ENCODE measurements at places on chromosomes 4 and X.

DNA sequence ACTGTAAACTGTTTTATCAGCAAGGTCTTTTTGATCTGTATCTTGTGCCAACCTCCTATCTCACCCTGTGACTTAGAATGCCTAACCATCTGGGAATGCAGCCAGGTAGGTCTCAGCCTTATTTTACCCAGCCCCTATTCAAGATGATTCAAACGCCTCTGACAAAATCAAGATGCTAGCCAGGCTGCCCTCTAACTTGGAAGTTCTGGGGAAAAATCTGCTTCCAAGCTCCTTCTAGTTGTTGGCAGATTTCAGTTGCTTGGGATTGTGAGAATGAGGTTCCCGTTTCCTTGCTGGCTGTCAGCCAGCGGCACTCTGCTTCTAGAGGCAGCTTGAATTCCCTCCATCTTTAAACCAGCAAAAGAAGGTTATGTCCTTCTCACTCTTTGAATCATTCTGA lies 34.7 kb downstream of the LUZP4 start:
- DNase-seq: no peak

GRCh38 chr4:106201373-106201772 lies 114.6 kb downstream of the TBCK start:
- no peak for DNase-seq

GRCh38 chr4:182556580-182556979 lies 313.4 kb downstream of the TENM3 start:
- no peak for DNase-seq

DNA sequence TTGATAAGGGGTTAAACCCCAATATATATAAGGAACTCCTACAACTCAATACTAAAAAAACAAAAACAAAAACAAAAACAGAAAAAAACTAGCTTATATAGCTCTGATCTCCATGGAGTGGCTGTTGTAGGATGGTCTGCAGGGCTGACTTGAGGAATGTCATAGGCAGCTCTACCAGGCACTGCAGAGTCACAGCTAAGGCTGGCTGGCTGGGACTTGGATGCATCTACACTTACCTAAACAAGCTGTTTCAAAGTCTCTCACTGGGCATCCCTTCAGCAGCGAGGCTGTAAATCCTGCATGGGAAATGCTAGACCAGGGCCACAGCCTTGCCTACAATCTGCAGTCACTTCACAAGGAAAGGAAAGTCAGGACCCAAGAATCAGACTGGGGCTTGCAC lies 61.3 kb downstream of the HOPX start:
- no peak for DNase-seq

DNA sequence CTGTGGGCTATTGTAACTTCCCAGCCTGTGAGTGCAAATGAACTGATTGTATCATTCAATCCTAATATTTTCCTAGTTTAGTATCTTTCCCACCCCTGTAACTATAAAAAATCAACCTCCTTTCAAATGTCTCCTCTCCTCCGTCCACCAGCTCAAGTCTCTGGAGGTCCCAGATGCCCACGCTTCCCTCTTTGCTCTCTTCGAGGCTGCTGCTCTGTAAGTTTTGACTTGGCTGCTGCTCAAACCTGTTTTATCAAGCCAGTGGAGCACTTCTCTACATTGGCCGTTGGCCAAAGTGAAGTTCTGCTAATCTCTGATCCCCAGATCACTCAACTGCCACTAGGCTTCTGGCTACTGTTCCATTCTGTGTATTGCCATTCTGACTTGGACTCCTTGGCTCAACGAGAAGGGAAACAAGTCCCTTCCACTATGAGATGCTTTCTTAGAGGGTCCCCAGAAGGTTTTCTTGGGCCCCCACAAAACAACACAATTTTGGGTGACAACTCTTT lies 60.7 kb upstream of the RAPGEF2 start:
- no peak for DNase-seq

DNA sequence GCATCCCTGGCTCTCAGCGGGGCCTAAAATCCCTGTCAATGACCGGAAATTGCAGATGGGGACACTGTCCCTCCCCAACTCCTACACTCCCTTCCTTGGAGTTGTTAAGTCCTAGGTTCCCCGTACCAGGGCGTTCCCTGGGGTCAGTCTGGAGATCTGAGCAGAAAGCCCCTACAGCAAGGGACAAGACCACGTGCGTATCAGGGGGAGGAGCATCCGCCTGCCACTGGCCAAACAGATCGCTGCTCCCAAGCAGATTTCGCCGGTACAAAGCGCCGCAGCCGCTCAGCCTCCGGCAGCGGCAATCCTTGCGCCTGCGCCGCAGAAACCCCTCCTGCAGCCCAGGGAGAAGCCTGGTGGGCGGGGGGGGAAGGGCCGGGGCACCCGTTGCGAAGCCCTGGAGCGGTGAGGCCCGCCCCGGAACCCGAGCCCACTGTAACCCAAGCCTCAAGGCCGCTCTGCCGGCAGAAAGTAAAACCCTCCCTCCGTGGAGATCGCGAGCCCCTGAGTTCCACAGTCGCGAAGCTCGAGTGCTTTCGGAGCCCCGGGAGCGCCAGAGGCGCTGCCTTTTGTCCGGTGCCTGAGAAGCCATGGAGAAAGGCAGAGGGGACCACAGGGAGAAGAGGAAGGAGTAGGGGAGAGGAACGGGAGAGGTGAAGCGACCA lies 2.7 kb downstream of the CRMP1 start:
- DNase-seq: no peak

DNA sequence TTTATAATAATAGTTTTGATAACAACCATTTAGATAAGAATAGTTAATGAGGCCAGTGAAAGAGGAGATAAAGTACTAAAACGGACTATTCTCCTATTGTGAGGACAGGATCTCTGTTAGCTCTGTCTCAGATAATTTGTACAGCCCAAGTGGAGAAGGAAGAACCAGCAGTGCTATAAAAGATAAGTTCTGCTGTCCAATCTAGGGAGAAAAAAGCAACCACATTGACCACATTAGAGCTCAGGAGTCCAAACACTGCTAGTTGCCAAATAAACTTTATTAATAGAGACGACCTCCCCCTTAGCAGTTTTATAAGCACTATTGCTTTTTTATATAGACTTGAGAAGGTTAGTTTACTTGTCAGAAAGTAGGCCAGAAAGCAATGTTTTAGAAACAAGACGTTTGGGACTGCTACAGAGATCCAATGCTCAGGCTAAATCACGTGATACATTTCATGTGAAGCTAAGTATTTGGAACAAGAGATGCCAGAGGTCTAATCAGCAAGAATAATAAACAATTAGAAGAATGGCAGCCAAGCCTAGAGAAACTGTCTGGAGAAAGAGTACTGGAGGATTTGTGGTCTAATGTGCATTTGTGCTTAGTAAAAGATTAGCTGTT lies 15.9 kb downstream of the IL15 start:
- no peak for DNase-seq

- DNase-seq: no peak
Measured at GRCh38 chrX:8341814-8342590, 122.6 kb upstream of the VCX3B start.

DNA sequence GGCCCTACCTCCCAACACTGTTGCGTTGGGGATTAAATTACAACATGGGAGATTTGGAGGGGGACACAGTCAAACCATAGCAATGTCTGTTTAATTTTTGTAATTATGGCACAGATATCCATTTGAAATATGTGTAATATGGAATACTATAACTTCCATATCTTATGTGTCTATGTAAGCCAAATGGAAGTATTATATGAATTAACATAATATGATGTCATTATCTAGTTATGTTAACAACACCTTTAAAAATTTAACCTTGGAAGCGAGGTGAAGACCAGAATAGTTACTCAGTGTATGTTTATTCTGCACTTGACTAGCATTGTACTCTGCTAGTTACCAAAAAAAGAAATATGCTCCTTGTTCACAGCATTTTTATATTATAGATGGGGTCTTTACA lies 4.3 kb downstream of the SMARCA5 start:
- DNase-seq: no peak

DNA sequence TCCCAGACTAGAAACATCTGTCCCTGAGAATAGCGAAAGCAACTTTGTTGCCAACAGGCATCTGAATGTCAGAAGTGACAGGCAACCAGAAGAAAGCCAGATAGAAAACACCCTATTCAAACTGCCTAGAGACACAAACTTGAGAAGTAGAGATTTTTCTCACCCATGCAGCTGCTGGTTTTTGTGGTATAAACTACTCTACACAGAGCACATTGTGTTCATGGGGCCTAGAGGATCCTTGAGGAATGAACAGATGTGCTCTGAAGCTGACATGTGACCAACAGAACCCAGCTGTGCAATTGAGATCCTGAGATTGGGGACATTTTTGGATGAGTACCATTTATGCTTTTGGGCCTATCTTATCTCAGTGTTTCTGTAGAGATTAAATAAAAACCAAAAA lies 63.6 kb upstream of the NRK start:
- no peak for DNase-seq

DNA sequence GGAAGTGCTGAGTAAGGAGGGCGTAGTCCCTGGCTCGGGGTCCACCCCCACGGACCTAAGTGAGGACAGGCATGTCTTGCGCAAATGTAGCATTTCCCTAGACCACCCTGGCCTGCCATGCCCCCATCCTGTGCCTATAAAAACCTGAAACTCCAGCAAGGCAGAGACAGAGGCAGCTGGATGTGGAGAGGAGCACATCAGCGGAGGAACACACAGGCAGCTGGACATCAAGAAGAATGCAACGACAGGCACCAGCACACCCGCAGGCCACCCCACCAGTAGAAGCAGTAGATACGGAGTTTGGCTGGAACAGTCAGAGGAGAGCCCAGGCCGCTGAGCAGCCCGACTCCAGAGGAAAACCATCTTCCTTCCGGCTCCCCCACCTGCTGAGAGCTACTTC lies 345.9 kb downstream of the FSTL5 start:
- DNase-seq: no peak

DNA sequence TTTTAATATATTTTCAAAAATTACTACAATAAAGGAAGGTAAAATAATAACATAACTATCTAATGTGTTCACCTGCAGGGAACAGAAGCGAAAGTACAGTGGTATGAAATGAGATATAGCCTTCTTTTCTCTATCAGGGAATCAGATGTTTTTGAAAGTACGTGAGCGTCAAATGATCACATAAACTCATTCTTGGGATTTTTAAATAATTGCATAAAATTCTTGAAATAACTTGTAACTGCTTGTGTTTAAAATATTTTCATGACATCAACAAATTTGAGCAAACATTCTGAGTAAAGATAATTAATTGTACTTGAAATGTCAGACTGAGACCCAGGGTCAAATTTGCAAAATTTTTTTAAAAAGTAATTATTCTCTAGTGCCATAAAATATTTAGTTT lies 193.5 kb upstream of the NEIL3 start:
- DNase-seq: no peak

GRCh38 chr4:138861135-138861534 lies 154.4 kb upstream of the NOCT start:
- no peak for DNase-seq

Measured in stimulated activated CD4-positive, alpha-beta T cell treated with anti-CD3 and anti-CD28 coated beads, Interleukin-2, amount 100 ng/mL, for 4 hours (primary cell).